ENCODE measurements at places on chromosomes 12 and 14.
A peak's percentile ranks its signal among the peaks of the same experiment; 100 is the strongest.

DNA sequence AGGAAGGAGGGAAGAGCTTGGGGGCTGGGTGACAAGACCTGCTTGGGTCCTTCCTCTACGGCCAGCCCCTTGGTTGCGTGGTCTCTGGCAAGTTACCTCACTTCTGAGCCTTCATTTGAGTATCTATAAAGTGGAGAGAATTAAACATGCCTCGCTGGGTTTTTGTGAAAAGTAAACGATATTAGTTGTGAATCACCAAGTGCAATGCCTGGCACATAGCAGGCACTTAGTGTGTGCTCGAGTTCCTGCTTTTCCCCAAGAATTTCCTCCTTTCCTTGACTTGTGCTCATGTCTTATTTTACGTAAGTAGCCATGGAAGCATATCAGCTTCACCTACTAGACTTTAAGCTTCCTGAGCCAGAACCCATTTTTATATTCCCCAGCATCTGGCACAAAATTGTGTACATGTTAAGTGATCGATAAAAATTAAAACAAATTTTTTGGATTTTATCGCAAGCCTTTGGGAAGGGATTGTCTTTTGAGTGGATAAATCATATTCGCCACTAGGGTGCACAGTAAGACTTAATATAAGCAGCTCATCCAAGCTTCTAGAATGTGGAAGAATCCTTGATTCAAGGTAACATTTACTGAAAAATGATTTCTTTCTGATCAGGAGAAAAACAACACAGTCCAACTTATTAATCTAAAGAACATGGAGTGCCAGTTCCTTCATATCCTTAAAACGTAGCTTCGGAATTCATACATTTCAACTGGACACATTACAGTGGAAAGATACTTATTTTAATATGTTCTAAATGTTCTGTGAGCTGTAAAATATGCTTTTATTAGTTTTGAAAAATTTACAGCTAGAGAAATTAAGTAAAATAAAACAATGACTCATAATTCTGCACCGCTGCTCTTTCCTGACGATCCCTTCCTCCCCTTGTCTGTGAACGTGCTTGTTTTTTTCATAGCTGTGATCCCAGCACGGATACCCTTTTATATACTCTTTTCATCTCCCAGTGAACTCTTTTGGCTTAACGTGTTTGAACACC, 62.0 kb downstream of the SLC25A47 start:
- no peak for DNase-seq

DNA sequence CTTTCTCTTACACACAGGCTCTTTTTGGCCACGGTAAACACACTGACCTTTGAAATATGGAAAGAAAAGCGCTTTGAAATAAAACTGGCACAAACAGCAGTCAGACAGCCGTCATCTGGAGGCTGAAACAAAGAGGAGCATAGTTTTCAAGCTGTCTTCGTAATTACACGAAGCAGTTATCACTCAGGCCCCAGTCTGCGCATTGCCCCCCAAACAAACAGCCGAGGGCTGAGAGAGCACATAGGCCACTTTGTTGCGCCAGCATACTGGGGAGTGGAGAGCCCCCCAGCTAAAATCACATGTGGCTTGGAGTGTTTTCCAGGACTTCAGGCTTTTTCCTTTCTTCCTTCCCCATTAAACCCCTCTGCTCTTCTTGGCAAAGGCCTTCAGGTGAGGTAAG, 142.9 kb upstream of the BTG1 start:
- no peak for DNase-seq

DNA sequence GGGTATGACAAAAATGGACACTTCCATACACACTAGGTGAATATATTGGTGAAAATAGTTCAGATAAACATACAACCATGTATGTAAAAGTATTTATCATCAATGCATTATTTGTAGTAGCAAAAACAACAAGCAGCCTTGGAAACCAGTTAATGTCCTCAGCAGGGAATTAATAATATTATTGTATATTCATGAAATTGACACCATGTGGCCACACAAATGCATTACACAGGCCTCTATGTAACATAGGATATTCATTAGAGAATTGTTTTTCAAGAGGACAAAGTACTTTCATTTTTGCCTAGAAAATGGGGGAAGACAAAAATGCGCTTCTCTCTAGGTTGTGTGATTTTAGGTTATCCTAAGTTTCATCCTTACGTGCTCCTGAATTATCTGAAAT, 24.3 kb downstream of the SPRING1 start:
- no peak for DNase-seq

GRCh38 chr12:81181691-81182090, 103.8 kb downstream of the ACSS3 start:
- DNase-seq = no peak

DNA sequence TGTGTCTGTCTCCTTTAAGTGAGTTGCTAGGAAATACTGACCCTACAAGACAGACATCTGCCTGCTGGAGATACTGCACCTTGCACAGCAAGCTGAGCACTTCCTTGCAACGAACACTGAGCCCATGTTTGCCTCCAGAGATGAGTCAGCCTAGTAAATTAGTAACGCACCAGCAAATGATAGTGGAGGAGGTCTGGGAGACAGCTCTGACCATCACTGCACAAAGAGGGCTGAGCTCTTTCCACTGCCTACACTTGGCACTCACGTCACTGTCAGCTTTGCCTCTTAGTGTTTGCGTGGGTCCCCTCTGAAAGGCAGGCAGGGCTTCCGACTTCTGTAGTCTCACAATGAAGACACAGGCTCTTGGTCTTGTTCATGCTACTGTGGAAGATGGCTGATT, 109.0 kb downstream of the APAF1 start:
- peak; percentile 14 for DNase-seq

DNA sequence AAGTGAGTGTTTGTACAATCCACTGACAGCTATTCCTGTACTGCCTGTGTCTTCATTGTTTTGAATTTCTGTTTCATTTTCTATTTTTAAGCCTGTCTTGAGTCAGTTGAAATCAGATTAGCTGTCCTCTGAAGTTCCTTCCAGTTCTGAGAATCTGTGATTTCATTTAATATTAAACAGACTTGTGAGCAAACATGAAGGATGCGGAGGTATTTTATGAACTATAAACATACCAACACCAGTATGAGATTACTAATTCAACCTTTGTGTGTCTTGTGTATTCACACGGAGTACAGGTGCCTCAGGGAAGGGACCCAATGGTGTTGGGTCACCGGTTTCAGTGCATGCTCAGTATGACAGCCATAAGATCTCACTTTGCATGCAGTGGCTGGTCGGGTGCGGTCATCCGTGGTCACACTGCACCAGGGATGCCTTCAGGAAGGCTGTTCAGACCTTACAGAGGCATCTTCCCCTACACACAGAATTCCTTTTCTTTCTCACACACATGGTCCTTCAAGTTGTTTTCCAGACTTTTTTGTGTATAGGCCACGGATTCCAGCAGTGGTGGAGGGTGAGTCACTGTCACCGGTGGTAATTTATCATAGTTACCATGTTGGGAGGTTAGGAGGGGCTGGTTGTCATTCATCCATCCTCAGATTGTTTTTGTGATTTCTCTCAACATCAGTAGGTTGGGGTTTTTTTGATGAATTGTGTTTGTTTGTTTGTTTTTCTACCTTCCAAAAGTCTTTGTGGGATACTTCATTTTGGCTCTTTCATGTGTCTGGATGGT, 103.0 kb upstream of the SFSWAP start:
- no peak for DNase-seq
